ENCODE measurements at places on chromosomes 3 and 15.

DNA sequence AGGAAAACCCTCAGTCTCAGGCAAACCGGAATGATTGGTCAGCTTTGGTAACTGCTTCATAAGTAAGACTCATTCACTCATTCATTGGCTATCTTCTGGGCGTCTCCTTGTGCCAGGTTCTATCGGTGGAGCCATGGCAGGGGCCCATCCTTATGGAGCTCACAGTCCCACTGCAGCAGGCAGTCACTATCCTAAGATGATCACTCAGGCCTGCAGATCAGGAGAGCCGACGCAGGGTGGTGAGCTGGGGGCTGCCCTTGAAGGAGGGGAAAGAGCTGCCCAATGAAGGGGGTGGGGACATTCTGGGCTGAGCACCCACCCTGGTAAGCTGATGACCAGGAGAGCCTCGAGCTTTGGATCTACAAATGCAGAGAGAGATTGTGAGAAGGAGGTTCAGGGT is 20.5 kb upstream of the FGD5 start:
- DNase-seq = no peak

- no peak for DNase-seq
Observed at GRCh38 chr3:34005886-34006285, 207.5 kb downstream of the PDCD6IP start.

- no peak for DNase-seq
Observed at GRCh38 chr3:37591116-37591781, 270.4 kb upstream of the CTDSPL start.

- no peak for DNase-seq
Observed at GRCh38 chr3:51873876-51874275, 1.5 kb downstream of the IQCF5 start.

DNA sequence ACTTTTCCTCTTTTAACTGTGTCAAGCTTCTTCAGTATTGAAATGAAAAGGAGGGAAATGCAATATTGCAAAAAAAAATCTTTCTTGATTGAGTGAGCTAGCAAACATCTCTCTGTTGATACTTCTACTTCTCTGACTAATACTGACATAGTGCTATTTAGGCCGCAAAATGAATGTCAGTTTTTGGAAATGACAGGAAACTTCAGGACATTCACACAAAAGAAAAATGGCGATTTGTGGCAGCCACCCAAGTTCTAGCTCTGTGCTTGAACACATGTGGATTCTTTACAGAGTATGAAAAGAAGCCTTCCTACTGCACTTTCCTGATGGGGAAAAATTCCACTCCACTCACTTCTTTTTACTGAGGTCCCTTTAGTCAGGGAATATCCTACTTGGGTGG is 486.8 kb upstream of the ALCAM start:
- DNase-seq = no peak

- no peak for DNase-seq
Observed at GRCh38 chr15:62578546-62578945, 413.5 kb upstream of the C2CD4B start.

GRCh38 chr15:48627260-48627940 is 18.1 kb downstream of the FBN1 start:
- DNase-seq = no peak

DNA sequence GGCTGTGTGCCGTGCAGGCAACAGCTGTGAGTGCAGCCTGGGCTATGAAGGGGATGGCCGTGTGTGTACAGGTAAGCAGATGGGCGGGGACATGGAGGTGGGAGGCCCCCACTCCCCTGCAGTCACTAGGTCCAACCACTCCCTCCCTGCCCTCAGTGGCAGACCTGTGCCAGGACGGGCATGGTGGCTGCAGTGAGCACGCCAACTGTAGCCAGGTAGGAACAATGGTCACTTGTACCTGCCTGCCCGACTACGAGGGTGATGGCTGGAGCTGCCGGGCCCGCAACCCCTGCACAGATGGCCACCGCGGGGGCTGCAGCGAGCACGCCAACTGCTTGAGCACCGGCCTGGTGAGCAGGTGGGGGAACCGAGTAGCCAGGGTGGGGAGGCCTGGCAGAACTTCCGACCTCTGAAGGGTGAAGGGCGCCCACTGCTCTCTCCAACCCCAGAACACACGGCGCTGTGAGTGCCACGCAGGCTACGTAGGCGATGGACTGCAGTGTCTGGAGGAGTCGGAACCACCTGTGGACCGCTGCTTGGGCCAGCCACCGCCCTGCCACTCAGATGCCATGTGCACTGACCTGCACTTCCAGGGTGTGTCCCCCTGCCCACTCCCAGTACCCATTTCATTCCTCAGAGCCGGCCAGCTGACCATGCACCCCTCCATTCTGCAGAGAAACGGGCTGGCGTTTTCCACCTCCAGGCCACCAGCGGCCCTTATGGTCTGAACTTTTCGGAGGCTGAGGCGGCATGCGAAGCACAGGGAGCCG is 11.6 kb downstream of the NT5DC2 start:
- DNase-seq = peak; percentile 49

DNA sequence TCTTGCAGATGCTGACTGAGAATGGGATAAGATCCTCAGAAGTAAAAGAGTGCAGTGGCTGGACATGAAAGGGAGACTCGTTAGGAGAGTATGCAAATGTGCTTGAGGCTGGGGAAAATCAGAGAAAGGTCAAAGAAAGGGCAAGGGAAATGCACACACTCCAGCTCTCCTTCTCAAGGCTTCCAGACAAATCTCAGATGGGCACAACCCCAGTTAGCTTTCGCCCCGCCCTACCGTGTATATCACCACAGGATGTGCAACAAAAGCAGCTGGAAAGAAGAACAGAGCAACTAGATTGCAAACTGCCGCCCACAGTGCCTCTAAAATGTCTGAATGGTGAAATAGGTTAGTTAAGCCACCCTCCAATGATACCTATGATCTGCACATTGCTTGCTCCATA is 63.9 kb downstream of the CERS3 start:
- no peak for DNase-seq

DNA sequence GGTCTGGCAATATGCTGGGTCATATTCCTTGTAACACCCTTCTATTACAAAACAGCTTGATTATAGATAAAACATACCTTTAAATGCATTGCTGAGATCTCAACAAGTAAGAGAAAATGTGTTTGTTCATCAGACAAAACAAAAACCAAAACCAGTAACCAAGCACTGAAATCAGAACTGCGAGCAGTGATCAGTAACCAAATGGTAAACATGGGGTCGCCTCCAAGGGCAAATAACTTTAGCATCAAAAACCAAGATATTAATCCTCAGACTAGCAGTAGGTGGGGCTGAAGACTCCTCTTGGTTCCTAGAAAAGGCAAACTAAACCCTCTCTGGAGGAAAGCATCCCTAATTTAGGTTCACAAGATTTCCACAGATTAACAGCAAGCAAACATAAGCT is 6.6 kb upstream of the HESX1 start:
- no peak for DNase-seq

DNA sequence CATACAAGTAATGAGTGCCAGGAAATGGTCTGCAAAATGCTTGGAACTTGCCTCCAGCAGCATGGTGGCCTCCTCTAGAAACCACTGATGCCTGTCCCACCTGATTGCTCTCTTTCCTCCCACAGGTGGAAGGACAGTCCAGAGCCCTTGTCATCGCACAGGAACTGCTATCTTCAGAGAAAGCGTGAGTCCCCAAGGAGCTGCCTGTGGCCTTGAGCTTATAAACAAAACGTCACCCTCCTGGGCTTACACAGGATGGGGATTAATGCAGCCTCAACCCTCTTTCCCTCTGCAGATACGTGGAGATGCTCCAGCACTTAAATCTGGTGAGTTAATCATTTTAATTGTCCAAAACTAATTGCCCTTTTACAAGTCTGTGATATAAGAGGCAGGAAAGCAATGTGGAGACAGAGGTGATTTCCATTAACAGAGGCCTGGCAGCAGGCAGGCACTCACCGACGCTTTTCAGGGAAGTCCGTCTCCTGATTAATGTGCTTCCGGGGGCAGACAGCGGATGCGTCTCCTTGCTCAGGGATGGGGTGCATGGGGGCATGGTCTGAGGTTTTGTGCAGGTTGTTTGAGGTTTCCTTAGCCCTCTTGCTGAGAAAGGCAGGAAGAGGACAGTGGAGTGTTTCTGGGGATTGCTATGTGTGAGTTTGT is 61.8 kb downstream of the FGD5 start:
- DNase-seq = no peak

DNA sequence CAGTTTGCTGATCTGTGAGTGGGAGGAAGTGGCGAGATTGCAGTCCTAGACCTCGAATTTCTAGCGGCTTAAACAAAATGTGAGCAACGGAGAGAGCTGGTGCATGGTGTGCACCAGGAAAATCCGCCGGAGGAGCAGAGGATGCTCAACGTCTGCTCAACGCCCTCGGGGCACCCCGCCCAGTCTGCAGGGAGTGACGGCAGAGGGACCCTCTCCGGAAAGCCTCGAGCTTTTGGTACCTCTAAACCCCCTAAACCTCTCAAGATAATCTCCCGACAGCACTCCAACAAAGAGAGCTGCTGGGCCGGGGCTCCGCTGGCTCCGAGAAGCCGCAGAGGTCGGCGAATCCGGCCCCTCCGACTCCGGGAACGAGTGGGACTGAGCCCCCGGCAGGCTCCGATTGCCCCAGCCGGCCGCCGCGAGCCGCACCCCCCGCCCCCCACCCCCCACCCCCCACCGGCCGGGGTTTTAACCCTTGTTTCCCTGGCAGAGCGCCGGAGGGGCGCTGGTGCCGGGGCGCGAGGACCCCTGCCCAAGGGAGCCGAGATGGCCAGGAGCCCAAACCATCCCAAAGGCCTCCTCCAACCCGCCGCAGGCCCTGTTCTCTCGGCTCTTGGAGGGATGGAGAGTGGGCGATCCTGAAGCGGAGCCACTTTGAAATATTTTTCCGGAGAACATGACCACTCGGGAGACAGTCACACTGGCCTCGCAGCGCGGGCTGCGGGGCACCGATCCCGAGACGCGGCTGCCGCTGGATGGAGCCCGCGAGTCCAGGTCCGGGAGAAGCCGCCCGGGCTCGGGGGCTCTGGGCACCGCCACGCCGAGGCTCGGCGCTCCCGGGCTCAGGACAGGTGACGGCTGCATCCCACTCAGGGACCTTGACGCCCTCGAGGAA is 1.5 kb downstream of the MEGF11 start:
- DNase-seq = peak; percentile 68

GRCh38 chr3:182739619-182740018 is 53.7 kb upstream of the ATP11B start:
- no peak for DNase-seq

DNA sequence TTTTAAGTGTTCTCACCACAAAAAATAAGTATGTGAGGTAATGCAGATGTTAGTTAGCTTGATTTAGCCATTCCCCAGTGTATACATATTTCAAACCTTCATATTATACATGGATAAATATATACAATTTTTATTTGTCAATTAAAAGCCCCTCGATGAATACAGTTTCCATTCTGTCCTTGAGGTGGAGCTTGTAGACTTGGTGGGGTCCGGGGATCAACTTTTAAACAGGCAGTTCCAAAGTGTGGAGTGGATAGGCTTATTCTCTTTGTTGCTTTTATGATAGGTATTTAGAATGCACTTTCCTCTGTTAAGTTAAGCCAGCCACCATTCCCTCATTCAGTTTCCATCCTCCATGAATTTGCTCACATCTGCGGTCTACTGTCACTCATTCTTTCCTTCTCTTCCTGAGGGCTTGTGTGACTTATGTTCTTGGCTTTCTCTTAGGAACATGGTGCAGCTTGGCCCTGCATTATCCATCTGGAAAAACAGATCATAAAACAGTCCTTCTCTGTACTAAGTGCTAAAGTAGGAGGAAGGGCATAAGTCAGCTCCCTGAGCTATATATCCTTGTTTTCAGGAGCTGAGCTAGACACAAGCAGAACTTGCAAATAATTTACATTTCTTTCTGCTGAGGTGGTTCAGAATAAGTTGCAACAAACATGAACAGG is 149.1 kb downstream of the NFKBIZ start:
- DNase-seq = no peak

GRCh38 chr15:94844198-94844537 is 612.8 kb downstream of the MCTP2 start:
- no peak for DNase-seq

DNA sequence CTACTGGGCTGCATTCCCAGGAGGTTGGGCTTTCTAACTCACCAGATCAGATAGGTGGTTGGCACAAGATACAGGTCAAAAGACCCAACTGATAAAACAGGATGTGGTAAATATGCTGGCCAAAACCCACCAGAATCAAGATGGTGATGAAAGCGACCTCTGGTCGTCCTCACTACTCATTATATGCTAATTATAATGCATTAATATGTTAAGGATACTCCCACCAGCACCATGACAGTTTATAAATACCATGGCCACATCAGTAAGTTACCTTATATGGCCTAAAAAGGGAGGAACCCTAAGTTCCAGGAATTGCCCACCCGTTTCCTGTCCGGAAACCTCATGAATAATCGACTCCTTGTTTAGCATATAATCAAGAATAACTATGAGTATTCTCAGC is 31.6 kb downstream of the CFAP44 start:
- no peak for DNase-seq

- no peak for DNase-seq
Observed at GRCh38 chr3:138199851-138200250, 12.8 kb downstream of the ARMC8 start.

DNA sequence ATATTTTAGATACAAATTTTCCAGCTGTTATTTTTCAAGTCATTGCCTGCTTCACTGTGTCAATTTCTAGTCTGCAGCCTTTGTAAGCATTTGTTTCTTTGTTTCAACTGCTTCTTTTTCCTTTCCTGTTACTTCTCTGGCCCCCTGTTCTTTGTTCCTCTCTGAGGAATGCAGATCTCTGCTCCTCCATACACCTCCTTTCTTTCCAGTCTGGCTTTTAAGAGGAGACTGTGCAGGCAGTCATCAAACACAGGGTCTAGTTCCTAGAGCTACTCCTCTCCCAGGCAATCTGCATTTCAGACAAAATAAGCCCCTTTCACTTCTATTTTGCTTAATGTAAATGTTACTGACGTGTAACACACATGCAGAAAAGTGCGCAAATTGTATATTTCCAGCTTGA is 502.9 kb downstream of the PDCD6IP start:
- DNase-seq = no peak

DNA sequence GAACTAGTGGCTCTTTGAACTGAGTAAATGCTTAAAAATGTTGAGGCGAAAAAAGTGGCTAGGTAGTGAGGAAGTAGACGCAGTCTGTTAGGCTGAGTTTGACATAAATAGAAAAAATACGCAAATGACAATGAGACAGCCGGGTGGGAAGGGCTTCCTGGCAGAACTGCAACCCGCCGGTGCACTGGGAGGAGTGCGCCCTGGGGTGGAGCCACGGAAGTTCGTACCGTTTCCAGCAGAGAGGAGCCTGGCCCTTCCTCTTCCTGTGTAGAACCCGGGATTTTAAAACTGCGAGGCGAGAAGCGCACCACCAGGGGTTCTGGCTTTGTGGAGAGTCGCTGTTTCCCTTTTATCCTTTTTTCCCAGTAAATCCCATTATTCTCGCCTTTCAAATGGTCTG is 602.6 kb downstream of the PYDC2 start:
- no peak for DNase-seq

DNA sequence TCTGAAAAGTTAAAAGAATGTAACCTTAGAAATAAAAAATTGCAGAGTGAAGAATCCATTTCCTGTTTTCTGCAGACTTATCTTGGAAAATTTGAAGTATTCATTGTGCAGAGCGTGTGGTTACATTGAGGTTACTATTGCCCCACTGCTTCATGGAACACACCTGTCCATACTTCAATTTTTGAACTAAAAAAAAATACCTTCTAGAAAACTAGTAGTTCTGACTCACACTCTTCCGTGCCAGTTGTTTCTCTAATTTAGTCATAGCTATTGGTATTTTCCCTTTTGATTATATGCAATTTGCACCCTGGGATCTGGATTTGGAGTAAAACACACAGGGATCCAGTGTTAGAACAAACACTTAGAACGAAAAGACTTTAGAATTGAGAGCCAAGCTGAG is 111.8 kb upstream of the LYSMD4 start:
- no peak for DNase-seq

GRCh38 chr3:155217591-155217990 is 75.9 kb downstream of the STRIT1 start:
- DNase-seq = no peak

All from right lobe of liver (tissue), 6 donors.